ENCODE measurements at places on chromosomes 4 and X.

- no peak for DNase-seq
Measured at GRCh38 chr4:23773884-23774636, 115.8 kb downstream of the PPARGC1A start.

DNA sequence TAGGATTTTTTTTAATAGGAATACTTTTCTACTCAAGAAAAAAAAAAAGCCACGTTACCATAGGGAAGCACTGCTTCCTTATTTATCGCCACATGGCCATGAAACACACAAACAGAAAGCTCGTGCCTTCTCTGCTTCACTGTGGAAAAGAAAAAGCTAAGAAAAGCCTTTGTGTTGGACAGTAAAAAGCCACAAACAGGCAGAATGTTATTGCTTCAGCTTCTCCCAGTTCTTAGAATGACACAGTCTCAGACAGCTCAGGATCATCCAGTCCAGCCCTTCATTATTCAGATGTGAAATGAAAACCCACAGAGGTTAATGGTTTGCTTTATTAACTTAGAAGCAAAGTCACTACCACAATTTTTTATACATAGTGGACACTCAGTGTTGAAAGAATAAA lies 181.6 kb upstream of the NOCT start:
- no peak for DNase-seq

GRCh38 chr4:14452001-14452400 lies 550.3 kb upstream of the CPEB2 start:
- DNase-seq, result no peak

GRCh38 chr4:138445098-138445497 lies 202.9 kb upstream of the SLC7A11 start:
- no peak for DNase-seq

DNA sequence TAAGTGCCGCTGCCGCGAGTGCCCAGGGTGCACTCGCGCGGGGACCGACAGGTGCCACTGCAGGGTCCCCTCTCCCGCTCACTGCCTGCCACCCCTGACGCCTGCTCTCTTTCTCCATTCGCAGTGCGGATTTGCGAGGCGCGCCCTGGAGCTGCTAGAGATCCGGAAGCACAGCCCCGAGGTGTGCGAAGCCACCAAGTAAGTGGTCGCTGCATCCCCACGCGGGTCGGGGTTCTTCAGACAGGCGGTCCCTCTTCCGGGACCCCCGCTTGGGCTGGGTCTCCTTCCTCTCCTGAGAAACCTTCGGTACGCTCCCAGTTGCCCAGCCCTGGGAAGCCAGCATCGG lies 547 bp downstream of the GUCY1A1 start:
- DNase-seq, result no peak

DNA sequence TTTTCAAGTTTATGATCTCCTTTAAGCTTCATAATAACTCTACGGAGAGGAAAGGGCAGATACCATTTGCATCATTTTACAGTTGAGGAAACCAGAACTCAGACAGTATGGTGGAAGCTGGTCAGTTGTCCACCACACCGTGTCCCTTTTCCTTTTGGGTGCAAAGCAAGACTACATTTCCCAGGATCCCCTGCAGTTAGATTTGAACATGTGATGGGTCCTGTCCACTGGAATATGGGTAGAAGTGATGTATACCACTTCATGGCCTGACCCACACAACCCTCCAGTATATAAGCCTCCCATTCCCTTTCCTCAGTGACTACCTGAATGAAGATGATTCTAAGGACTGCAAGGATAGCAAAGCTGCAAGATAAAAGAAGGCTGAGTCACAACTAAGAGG lies 74.7 kb downstream of the BEND2 start:
- no peak for DNase-seq

GRCh38 chrX:149495573-149496071 lies 9.5 kb downstream of the IDS start:
- no peak for DNase-seq

GRCh38 chrX:130772776-130773143 lies 130.2 kb downstream of the ENOX2 start:
- DNase-seq, result peak; percentile 77

GRCh38 chrX:13094374-13094773 lies 50.0 kb upstream of the FAM9C start:
- no peak for DNase-seq

GRCh38 chrX:72120837-72121236 lies 10.9 kb downstream of the RTL5 start:
- no peak for DNase-seq

- DNase-seq, result no peak
Measured at GRCh38 chrX:47235691-47236103, 2.9 kb downstream of the USP11 start.

DNA sequence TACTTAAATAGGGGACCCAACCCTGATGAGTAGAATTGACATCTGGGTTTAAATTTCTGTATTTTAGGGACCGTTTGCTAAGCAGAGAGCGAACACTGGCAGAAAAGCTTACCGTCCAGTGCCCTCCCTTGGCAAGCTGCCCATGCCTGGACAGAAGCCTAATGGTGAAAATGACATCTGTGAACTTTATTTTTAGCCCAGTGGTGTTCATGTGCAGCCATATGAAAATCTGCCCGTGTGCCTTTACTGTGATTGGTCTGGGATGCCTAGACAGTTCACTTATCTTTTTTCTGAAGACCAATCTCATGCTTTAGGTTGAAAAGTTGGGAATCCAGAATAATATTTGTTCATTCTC lies 1.1 kb downstream of the STBD1 start:
- no peak for DNase-seq

DNA sequence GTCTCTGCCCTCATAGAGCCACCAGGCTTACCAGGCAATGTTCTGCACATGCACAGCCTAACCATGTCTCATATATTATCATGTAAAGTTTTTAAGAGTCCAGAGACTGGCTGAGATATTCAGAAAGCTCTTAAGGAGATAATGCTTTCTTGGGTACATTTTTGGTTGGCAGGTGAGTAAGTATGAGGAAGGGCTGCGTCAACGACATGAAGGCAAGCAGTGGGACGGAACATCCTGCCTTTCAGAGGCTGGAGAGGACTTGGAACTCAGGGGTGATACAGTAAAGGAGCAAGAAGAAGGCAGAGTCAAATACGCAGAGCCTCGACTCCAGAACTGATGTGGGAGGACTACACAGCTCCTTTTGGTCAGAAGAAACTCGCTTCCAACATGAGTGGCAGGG lies 74.8 kb upstream of the MTNR1A start:
- DNase-seq, result no peak

GRCh38 chr4:98754736-98755135 lies 96.3 kb upstream of the TSPAN5 start:
- no peak for DNase-seq

- no peak for DNase-seq
Measured at GRCh38 chr4:101127176-101127790, 220.0 kb downstream of the PPP3CA start.

GRCh38 chr4:14977830-14978229 lies 24.5 kb upstream of the CPEB2 start:
- DNase-seq, result no peak

DNA sequence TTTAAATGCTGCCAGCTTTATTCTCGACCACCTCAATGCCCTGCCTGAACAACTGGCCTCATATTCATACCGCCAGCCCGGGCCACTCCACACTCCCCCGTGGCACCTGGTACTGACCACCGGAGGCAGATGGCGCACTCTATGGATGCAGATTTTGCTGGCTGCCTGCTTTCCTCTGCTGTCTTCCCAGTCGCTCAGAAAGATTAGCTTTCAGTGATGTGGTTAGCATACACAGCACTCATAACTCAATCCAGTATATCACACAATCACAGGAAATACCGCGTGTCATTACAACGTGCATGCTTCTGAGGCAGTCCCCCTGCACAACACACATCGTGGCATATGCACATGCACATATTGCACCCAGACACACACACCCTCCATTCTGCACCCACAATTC lies 147.2 kb upstream of the BCOR start:
- DNase-seq, result no peak

GRCh38 chr4:145937971-145938611 lies 532 bp downstream of the ZNF827 start:
- DNase-seq, result no peak

DNA sequence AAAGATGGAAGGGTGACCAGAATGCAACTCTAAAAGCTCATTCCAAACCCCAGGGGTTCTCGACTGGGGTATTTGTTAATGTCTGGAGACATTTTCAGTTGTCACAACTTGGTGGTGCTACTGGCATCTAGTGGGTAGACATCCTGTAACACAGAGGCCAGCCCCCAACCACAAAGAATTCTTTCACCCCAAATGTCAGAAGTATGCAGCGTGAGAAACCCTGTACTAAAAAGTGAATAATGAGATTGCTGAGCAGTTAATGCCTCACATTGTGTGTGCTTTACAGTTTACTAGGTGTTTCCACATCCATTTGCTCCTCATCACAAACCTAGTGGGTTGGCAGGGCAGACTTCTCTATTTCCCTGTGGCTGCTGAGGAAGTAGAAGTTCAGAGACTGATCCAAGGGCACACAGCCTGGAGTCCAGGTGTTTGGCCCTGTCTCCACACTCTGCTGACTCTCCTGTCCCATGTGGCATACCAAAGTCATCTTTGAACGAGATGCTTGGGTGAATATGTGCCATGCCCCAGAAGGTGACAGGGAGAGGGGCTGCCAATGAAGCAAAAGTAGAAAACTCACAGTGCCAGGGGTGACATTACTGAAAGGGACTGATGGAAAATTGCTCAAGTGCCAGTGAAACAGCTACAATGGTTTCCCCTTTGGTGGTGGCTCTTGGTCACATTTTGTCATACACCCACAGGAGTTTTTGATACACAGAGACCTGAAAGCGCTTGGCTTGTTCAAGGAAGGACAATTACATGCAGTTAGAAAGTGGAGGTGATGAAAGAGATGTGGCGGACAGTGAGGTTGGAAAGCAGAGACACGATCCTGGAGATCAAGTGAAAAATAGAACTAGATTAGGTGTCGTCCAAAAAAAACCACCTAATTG lies 10.1 kb upstream of the TMEM154 start:
- no peak for DNase-seq

DNA sequence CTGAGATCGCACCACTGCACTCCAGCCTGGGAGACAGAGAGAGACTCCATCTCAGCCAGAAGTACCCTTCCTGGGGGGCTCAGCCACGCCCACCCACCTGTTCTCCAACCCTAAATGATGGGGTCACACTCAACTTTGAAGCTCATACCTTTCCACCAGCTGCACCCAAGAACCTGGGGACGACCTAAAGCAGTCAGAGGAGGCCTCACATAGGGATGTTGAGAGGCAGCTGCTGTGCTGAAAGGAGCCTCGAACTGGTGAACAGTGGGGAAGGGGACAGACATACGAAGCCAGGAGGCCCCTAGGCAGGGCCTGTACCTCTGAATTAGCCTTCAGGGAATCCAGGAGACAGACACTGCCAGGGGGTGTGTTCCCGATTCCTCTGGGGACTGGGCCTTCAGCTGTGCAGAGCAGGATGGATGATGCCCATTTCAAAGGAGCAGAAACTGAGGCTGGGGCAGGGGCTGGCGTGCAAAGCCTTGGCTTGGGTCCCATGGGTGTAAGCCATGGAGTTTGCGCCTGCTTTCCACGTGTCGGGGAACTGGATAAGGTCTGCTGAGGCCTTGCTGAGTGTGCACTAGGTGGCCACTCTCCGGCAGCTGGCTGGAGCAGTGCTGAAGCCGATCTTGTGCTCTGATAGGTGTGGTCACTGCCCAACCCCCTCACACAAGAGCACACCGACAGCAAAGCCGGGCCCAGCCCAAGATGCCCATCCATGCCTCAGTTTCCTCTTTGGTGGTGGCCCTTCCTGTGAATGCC lies 130.8 kb downstream of the CPZ start:
- no peak for DNase-seq

- DNase-seq, result no peak
Measured at GRCh38 chr4:129623233-129623875, 527.4 kb downstream of the C4orf33 start.

DNA sequence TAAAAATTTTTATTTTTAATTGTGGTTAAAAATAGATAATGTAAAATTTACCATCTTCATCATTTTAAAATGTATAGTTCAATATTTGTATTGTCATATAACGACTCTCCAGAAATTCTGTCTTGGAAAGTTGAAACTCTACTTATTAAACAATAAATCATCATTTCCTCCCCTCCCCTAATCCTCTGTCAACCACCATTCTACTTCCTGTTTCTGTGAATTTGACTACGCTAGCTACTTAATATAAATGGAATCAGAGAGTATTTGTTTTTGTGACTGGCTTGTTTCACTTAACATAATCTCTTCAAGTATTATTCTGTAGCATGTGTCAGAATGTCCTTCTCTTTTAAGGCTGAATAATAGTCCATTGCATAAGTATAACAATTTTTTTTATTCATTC lies 729.0 kb upstream of the AADAT start:
- DNase-seq, result no peak

DNA sequence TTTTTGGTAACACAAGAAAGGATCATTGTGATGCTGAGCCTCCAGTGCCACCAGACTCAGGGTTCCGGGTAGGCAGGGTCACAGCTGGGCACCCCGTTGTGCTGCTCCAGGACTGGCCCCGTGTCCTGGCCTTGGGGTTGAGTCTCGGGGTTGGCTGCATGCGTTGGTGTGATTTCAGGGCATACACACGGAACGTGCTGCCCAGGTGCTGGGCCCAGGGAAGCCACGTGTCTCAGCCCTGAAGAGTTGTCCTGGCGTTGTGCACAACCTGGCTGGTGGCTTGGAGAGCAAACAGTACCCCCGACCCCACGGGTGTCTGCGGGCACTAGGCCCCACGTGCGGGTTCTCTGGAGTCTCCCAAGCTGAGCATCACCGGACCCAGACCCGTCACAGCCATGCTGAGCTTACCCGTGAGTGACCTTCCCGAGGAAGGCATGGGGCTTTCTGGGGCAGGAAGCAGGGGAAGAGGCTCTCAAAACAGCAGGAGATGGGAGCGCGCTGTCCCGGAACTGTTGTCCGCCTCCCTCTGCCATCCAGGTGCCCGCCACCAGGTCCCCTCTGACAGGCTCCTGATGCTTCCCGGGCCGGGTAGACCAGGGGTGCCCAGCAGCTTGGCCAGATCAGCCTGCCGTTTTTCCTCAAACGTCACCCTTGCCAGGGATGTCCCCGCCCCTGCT lies 66.1 kb upstream of the ENPP6 start:
- no peak for DNase-seq

DNA sequence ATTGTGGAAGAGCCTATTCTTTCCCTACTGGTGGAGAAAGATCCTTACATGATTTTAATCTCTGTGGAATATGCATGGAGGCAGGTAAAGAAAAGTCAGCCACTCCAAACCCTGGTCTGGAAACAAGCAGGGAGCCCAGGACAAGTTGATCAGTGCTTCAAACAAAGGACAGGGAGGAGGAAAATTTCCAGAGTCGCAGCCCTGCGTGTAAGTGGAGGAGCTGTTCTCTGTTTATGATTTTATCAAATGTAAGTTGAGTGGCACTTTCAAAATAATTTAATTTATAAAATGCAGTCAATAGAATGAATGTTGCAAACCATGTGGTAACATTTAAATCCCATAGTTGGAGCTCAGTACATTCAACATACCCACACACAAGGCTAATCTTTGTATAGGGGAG lies 57.0 kb downstream of the SLC34A2 start:
- no peak for DNase-seq

DNA sequence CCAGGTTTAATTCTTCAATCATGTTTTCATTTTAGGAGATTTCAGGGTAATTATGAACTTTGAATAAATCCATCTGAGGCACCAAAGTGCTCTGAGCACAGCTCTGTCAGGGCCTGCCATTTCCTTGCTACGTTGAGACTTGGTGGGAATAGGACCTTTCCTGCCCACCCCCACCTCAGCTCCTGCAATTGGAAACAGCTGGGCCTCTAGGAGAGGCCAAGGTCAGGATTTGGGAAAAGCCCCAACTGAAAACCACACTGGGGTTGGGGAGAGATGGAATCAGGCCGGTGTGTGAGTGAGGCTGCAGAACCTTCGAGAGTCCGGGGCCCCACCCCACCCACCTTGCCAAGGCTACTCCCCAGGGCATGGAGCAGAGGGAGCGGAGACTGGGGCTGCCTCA lies 212.7 kb upstream of the BCOR start:
- no peak for DNase-seq
